ENCODE measurements at places on chromosomes 1 and 21. TPM values are rescaled to one million over a fixed set of nuclear protein-coding genes. Genes with fewer than 3 reads are reported as not detected.

TOE1 gene
- 21.2 TPM for total RNA-seq

WDTC1 gene
- total RNA-seq, result 34.2 TPM

DNA sequence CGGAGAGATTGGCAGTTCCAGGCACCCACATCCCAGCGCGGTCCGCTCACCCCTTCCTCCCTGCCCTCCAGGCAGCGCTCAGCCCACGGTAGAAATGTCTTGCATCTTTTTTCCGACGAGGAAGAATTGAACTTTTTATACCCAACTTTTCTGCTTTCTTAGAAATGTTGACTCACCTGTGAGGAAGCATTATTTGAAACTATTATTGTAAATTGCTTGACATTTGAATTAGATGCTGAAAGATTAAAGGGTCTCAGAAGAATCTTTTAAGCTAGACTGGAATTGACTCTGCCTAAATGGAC lies 912 bp upstream of the SIPA1L2 start:
- peaks cover 7% of the 10 kb centered on the region for H3K4me1 ChIP-seq
- H3K36me3 ChIP-seq, result no peaks in the 10 kb centered on the region
- no peak for DNase-seq
- H3K27ac ChIP-seq, result peak overlapping the region; percentile 96
- no peaks in the 10 kb centered on the region for H3K27me3 ChIP-seq

DNA sequence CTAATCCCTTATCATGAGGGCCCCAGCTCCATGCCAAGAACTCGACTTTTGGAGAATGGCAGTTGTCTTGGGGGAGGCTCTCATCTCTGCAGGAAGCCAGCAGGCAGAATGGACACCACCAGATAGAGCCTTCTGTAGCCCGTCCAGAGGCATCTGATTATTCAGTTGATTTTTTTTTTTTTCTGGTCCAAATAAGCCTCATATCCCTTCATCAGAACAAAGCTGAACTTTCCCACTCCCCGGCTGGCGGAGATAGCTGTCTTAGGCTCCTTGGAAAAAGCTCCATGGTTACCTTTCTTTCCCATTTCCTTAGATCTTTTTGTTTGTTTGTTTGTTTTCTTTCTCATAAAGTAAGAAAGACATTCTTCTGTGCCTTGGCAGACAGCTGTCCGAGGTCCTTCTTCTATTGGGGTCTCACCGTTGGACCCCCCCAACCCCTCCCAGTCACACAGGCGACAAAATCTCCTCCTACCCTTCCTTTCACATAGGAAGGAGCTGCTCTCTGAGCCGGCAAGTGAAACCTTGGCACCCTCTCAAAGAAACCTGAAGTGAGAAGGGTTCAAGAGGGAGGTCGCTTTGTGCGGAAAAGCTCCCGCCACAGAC lies 278.5 kb downstream of the RPS6KC1 start:
- H3K27ac ChIP-seq, result no peak overlapping the region
- H3K36me3 ChIP-seq, result no peaks in the 10 kb centered on the region
- no peak overlapping the region for H3K4me3 ChIP-seq
- H3K27me3 ChIP-seq, result no peaks in the 10 kb centered on the region
- DNase-seq, result no peak

PTPRU gene
- total RNA-seq, result 16.0 TPM

- no peak overlapping the region for H3K27ac ChIP-seq
- H3K27me3 ChIP-seq, result no peaks in the 10 kb centered on the region
- no peaks in the 10 kb centered on the region for H3K36me3 ChIP-seq
- peaks cover 8% of the 10 kb centered on the region for H3K4me1 ChIP-seq
- no peak overlapping the region for H3K4me3 ChIP-seq
Measured at GRCh38 chr1:93677729-93678128, 3.9 kb downstream of the BCAR3 start.

DNA sequence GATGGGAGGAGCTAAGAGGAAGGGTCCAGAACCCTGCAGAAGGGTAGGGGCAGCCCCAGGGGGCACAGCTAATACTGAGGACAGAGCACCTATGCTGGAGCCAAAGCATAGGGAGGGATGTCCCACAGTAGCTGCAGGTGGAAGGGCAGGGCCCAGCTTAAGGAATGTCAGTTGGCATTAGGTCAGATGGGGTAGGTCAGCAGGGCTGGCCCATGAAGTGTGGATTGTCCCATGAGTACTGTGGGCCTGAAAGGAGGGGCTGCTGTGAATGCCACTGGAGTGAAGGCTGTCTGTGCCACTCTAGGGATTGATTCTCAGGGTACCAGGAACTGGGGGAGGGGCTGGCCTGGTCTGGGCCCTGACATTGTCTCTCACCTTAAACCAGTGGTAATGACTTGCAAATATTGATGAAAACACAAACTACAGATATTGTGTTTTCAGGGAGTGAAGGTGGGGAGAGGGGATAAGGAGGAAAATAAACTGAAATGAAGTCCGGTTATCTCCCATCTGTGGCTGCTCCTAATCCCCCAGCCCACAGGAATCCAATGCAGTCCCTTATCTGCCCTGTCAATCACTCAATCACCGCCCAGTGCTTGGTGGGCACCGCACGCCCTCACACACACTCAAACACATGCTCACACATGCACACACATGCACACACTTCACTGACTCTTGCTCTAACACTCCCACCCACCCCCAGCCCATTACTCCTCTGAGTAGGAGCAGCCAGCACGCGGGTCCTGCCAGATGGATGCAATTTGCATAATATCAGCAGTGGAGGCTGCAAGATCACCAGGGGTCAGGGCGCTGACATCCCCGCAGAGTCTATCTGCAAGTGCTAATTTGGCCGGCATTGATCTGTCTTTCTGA lies 27.8 kb downstream of the DMAP1 start:
- peak overlapping the region; percentile 87 for H3K27ac ChIP-seq
- no peaks in the 10 kb centered on the region for H3K27me3 ChIP-seq
- no peaks in the 10 kb centered on the region for H3K36me3 ChIP-seq
- no peaks in the 10 kb centered on the region for H3K4me1 ChIP-seq
- no peak overlapping the region for H3K4me3 ChIP-seq

GRCh38 chr21:45017039-45017960 lies 57.1 kb upstream of the ADARB1 start:
- H3K27me3 ChIP-seq, result no peaks in the 10 kb centered on the region
- no peaks in the 10 kb centered on the region for H3K4me1 ChIP-seq
- DNase-seq, result no peak
- no peaks in the 10 kb centered on the region for H3K36me3 ChIP-seq
- H3K4me3 ChIP-seq, result no peak overlapping the region

HFM1 gene
- total RNA-seq, result 0.73 TPM

SIPA1L2 gene
- total RNA-seq, result 46.9 TPM

ZMPSTE24 gene
- 48.3 TPM for total RNA-seq

DNA sequence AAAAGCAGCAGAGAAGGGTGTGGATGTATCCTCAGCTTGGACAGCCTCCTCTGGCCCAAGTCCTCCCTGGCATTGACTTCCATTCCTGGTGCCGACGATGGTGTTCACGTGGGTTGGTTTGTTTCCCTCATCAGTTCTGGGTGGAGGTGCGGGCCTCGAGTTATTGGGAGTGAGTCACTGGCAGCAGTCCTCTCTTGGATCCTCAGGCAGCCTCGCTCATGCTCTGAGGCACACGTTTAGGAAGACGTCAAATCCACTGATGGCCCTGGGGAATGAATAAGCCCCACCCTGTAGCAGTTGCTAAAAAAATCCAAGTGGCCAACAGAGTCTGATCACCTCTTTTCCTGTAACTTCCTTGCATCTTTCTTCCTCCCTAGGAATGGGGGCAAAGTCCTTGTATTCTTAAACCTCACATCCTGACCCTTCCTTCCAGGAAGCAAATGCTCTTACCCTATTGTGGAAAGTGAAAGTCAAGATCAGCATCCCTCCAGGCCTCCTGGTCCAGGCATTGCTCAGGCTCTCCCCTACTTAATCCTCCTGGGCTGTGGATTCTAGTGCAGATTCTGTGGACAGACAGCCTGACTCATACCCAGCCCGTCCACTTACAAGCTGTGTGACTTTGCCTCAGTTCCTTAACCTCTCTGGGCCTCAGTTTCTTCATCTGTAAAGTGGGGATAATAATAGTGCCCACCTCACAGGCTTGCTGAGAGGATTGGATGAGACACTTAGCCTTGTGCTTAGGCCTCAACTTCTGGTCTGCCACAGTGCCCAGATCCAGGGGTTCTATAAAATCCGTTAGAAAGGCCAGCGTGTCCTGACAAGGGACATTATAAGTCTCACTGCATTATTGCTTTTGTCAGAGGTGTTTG lies 111.1 kb downstream of the TLR5 start:
- peak overlapping the region; percentile 61 for H3K27ac ChIP-seq
- H3K36me3 ChIP-seq, result no peaks in the 10 kb centered on the region

DNA sequence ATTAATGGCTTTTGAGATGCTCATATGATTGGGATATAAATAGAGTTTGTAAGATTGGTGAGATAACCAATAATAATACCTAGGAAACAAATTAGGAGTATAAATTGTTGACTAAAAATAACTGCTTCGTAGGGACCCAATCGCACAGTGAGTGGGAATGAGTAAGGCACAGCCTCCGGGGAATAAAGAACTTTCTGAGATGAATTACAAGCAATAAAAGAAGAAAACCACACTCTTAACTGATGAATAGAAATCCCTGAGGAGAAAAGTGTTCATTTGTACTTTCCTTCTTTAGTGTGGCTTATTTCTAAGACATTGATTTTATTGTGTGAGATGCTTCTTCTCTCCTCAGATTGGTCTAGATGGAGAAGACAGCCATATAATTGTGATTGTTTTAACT lies 443.4 kb upstream of the PRMT6 start:
- H3K27ac ChIP-seq, result no peak overlapping the region
- no peaks in the 10 kb centered on the region for H3K27me3 ChIP-seq
- no peaks in the 10 kb centered on the region for H3K4me1 ChIP-seq
- no peaks in the 10 kb centered on the region for H3K36me3 ChIP-seq

GRCh38 chr1:163697137-163697536 lies 375.4 kb downstream of the NUF2 start:
- no peak overlapping the region for H3K27ac ChIP-seq
- no peaks in the 10 kb centered on the region for H3K4me1 ChIP-seq
- DNase-seq, result no peak
- H3K36me3 ChIP-seq, result no peaks in the 10 kb centered on the region

KDM5B gene
- 37.6 TPM for total RNA-seq

CR1L gene
- not detected for total RNA-seq

KHDRBS1 gene
- total RNA-seq, result 58.2 TPM

- DNase-seq, result no peak
- H3K27me3 ChIP-seq, result no peaks in the 10 kb centered on the region
- H3K36me3 ChIP-seq, result no peaks in the 10 kb centered on the region
- H3K27ac ChIP-seq, result no peak overlapping the region
Measured at GRCh38 chr21:21019681-21020080, 21.5 kb downstream of the NCAM2 start.

DNA sequence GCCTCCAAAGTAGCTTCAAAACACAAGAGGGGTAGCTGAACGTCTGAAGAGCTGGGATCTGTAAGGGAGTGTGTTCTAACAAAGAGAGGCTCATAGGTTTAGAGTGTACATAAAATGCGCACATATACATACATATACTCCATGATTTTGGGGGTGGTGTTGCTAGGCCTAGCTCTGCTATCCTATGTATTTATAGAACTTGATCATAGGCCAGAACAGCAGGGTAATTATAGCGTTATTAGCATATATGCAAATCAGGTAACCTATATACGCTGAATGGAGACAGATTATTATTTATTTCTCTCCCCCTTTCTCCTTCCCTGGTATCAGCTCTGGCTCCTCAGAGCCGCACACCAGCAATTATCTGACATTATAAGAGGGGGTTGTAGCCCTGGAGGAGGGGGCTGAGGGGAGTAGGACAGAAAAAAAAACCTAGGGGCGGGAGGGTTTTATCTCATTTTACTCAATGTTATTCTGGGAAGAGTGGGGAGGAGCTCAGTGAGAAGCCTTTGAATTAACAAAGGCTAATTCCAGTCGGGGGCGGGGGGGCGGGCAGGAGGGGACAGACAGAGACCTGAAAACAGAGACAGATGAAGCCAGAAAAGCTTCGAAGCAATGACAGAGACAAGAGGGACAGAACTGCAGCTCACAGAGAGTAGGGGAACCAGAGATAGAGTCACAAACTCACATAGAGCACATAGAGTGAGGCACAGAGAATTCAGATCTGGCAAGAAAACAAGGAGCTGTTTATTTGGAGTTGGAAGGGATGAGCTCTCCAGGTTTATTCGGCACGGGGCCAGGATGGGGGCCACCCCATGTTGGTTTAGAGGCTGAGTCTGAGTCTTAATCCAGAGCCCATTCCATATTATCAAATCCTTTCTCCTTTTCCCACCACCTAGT lies 63.0 kb downstream of the RHBG start:
- H3K27me3 ChIP-seq, result no peaks in the 10 kb centered on the region
- H3K27ac ChIP-seq, result no peak overlapping the region
- H3K4me1 ChIP-seq, result no peaks in the 10 kb centered on the region
- no peak for DNase-seq
- no peak overlapping the region for H3K4me3 ChIP-seq

GRCh38 chr1:229495782-229496181 lies 12.4 kb downstream of the NUP133 start:
- H3K4me1 ChIP-seq, result no peaks in the 10 kb centered on the region
- no peak for DNase-seq
- no peaks in the 10 kb centered on the region for H3K27me3 ChIP-seq
- no peak overlapping the region for H3K27ac ChIP-seq
- H3K4me3 ChIP-seq, result no peak overlapping the region
- H3K36me3 ChIP-seq, result peaks cover 4% of the 10 kb centered on the region

DNA sequence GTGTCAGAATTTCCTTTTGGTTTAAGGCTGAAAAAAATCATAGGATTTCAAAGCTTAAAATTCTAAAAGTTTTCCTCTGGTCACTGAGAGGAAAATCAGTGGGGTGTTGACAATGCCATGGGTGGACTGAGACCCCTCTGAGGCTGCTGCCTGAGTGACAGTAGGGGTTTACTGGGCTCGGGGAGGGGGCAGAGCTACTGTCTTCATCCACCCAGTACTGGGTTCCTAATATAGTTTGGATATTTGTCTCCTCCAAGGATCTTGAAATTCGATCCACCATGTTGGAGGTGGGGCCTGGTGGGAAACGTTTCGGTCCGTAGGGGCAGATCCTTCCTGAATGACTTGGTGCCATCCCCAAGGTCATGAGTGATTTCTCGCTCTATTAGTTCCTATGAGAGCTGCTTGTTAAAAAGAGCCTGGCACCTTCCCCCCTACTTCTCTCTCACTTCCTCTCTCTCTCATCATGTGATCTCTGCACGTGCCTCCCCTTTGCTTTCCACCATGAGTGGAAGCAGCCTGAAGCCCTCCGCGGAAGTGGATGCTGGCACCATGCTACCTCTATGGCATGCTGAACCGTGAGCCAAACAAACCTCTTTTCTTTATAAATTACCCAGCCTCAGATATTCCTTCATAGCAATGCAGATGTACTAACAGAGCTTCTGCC lies 72.3 kb downstream of the MAP10 start:
- DNase-seq, result no peak
- no peak overlapping the region for H3K27ac ChIP-seq
- no peak overlapping the region for H3K4me3 ChIP-seq
- H3K27me3 ChIP-seq, result no peaks in the 10 kb centered on the region

GRCh38 chr1:1732381-1732780 lies 8.2 kb upstream of the CDK11A start:
- DNase-seq, result no peak
- no peaks in the 10 kb centered on the region for H3K27me3 ChIP-seq
- H3K4me1 ChIP-seq, result no peaks in the 10 kb centered on the region
- H3K36me3 ChIP-seq, result no peaks in the 10 kb centered on the region
- no peak overlapping the region for H3K27ac ChIP-seq
